Central memory CD4-positive, alpha-beta T cell (primary cell): ENCODE measurements at places on chromosomes 7 and 10.

- no peak for DNase-seq
These were observed 100.6 kb downstream of the DYNC2I1 start for GRCh38 chr7:158956805-158957509.

- DNase-seq = no peak
These were observed 1.9 kb upstream of the EBF3 start for GRCh38 chr10:129965959-129966358.

GRCh38 chr7:314853-315252 lies 24.9 kb downstream of the FOXL3 start:
- no peak for DNase-seq

DNA sequence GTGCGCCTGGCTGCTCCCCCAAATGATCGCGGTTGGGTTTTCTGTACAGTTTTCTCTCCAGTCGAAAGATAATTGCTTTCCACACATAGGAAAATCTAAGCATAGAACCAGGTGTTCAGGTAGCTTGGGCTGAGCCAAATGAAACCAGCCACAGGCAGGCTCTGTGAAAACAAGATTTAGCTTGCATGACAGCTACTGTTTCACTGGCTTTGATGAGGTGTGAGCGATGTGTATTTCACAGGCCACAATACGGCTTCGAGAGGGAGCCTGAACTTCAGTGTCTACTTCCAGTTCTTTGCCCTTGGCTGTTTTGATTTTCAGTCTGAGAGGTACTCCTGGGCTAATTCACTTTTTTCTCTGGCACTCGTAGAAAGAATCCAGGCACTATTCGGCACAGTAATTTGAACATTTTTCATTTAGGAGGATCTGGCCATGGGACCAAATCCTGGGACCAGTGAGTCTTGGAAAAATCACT lies 110.5 kb downstream of the JCAD start:
- no peak for DNase-seq

DNA sequence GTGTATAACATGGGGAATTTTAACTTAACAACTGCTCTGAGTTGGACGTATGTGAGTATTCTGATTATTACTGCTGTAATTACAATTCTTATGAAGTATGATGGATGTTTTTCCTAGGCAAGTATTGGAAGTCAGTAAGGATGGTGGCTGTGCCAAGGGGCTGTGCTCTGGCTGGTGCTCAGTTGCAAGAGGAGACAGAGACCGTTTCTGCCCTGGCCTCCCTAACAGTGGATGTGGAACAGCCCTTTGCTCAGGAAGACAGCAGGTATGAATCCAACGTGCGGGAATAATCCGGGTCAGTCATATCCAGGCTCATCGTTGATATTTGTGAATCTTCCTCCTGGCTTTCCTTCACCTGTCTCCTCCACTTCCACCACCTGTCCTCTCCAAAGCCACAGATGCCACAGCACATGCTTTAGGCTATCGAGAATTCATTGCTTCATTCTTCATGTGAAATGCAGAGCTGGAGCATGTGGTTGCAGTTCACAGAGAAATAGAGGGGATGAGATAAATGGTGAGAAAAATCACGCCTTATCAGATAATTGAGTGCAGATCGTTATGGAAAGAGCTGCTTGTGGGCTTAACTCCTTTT lies 141.7 kb downstream of the TWIST1 start:
- DNase-seq = no peak
